ENCODE measurements at places on chromosomes 2 and 18.

DNA sequence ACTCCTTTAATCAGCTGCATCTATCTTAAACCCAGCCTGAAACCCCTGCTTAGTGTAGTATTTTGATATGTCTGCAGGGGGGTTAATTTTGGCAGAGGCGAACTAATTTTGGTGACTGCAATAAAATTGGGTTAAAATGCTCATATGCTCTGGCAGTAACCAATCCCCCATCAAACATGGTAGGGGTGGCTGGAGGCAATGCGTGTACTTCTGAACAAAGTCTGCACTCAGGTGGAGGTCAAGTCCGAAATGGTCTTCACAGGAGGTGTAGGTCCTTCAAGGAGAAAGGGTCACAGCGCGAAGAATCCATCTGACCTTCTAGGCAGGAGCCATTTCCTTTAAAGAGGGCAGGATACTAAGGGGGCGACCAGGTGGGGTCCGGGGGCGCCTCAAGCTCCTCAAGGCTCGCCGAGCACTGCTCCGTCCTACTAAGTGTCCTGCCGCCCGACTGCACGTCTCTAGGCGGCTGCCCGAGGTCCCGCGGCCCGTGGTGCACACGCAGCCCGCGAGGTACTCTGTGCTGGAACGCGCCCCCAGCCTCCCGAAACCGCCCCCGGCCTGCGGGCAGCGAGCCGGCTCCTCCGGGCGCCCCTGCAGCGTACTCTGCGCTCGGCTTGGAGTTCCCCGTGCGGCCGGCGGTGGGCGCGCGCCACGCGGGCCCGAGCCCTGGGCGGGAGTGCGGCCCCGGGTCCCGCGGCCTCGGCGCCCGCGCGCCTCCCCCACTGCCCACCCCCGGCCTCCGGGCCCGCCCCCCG, 1.7 kb upstream of the LDLRAD4 start:
- DNase-seq = no peak

DNA sequence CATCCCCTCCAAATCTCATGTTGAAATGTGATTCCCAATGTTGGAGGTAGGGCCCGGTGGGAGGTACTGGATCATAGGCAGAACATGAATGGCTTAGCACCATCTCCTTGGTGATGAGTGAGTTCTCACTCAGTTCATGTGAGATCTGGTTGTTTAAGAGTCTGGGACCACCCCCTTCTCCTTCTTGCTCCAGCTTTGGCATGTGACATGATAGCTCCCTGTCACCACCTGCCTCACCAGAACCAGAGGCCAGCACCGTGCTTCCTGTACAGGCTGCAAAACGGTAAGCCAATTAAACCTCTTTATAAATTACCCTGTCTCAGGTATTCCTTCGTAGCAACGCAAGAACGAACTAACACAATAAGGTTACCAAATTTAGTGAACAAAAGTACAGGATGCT, 95.4 kb downstream of the ZBTB7C start:
- no peak for DNase-seq

DNA sequence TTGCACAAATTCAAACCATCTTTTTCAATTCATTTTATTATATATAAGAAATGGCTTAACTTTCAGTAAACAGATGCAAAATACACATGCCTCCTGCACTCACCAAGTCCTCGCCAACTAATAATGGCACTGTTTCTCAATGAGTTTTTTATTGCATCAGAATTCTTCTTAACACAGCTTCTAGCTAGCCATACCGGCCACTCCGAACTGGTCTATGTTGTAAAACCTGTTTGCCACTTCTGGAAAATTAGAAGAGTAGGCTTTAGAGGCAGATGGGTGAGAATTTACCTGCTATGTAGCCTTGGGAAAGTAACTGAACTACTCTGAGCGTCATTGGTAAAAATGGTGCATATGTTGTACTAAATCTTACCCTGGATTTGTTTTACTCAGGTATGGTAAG, 100.6 kb upstream of the LHCGR start:
- DNase-seq = no peak

- no peak for DNase-seq
Observed at GRCh38 chr2:181546086-181546485, 88.9 kb downstream of the ITGA4 start.

GRCh38 chr18:27109451-27109850, 75.7 kb downstream of the CHST9 start:
- DNase-seq = no peak

- DNase-seq = no peak
Observed at GRCh38 chr2:240922245-240922981, 16.3 kb downstream of the CROCC2 start.

DNA sequence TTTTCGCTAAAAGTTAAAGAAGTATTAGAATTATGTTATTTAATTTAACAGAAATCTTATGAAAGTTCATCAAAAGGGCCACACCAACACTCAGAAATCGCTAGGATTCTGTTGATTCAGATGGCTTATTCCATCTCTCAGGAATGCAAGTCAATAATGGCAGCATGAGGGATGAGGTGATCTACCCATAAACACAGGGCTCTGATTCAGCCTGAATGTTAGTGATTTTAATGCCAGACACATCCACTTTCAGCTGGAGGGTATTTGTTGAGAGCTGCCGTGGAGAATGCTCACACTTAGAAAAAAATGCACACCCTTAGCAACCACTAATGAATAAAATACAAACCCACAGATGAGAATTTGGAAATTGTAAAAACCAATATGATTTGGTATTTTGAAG, 173.3 kb upstream of the ERBB4 start:
- peak; percentile 40 for DNase-seq

GRCh38 chr2:88709181-88709631, 17.7 kb downstream of the RPIA start:
- DNase-seq = peak; percentile 10

- peak; percentile 77 for DNase-seq
Observed at GRCh38 chr18:62586151-62586774, 63.4 kb downstream of the ZCCHC2 start.

DNA sequence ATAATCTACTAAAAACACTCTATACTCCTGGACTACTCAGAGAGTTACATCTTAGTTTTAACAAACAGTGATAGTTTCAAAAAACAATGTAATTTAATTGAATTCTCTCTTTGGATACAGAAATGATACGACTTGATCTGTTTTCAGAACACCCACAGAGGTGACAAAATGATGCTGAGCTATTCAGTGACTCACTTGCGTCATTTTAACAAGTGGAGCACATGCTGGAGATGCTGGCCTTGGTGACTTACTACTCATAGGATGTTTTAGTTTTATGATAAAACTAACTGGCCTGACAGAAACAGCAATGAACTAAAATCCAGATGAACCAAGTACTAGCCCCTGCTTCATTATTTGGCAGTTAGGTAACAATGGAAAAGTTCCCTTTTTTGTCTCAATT, 101.3 kb upstream of the ITGB6 start:
- no peak for DNase-seq

DNA sequence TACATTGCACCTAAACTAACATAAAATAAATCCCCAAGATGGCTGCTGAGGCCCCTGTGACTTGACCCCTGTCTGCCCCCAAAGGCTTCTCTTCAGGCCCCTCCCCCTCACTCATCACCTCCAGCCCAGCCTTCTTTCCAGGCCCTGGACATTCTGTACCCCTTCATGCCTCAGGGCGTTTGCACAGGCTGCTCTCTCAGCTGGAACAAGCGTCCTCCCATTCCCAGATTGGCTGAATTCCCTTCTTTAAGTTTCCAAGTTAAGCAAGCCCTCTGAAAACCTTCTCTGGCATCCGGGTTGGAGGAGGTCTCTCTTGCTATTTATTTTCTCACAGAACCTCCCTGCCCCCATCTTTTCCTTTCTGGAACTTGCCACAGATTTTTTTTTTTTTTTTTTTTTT, 165.2 kb upstream of the BCL2L11 start:
- no peak for DNase-seq

GRCh38 chr2:132669908-132670495, at the start of gene LYPD1:
TSS of gene LYPD1 (minus strand) at chr2:132670205. CDS start at chr2:132669932, 273 bp downstream.
- DNase-seq = peak; percentile 26

GRCh38 chr18:10449396-10449795, 5.0 kb upstream of the APCDD1 start:
- no peak for DNase-seq

- DNase-seq = no peak
Observed at GRCh38 chr2:222796413-222797103, 64.3 kb upstream of the ACSL3 start.

DNA sequence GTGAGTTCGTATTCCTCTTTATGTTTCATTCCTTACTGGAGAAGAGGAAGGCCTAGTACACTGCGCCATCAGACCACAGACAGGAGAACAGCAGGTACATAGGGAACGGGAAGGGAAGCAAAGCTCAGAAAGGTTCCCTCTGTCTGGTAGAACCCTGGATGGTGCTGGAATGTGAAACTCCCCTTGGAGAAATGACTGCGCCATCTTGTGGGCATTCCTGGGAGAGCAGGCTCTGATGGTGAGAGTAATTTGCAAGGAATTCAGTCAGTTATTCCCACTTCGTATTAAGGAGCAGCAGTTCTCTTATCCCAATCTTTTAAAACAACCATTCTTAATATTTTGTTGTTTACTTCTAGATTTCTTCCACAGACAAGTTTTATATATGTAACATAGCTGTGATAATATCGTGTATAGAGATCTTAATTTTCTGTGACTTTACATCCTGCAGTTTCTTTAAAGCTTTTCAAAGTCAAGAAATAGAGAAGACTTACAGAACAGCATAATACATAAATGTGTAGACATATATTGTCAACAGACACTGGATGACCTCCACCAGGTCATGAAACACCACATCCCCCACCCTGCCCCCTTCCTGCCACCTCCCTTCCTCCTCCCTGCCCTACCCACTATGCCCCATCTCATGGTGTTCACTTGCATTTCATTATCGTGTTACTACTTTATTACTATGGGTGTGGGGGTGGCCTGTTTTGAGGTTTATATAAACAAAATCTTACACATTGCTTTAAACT, 83.9 kb downstream of the ARHGEF4 start:
- DNase-seq = peak; percentile 86

- DNase-seq = no peak
Observed at GRCh38 chr2:138475277-138475776, 26.2 kb upstream of the SPOPL start.

DNA sequence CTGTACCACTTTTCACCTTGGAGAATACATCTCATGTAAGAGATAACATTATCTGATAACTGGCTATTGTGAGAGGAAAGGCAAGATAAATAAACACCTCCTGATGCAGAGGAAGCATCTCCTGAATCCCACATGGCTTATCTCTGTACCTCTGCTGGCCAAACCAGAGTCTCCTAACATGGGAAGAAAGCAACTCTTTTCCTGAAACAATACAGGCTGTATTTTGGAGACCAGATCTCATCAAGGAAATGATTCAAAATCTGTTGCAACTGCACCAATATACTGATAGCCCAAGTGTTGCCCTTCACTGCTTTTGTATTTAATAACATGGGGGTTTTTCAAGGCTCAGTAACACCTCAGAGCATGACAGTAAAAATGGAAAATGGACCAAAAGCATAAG, 106.9 kb downstream of the MREG start:
- no peak for DNase-seq

DNA sequence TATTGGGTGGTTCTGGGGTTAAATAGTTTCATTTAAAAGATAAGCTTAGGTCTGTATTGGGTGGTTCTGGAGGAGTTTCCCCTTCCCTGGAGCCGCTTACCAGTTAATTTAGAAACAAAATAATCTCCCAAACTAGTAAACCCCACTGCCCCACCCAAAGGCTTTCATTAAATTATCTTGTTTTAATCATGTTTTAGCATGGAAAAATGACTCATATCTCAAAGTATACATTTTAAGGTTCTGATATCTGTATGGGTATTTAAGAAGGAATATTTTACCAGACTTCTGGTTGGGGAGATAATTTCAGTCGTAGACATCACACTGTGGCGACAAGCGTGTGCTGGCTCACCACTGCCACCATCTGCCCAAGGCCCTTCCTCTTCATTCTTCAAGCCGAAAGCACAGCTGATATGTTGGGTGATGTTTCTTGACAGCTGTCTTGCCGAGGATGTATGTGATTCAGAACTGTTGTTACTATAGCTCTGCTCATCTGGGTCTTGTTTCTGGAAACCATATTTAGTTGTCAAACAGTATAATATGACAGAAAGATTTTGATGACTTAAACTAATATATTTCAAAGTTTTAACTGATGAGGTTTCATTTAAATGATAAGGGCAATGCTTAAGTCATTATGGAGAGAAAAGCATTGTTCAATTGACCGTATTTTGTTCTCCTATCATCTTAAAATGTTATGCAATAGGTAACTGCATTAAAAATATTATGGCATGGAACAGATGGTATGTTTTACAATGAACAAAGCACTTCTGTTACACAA, 5.1 kb downstream of the FIGLA start:
- DNase-seq = no peak

DNA sequence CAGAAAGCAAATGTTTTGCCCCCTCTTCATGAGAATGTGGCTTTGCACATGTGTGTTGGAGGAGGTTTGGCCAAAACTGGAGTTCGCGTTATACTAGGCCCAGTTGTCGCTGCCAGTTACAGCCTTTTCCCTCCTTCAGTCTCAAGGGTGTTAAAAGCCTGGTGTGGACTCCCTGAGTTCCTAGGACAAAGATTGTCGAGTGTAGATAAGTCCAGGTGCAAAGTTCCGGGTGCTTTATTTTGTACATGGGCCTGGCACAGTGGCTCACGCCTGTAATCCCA, 542 bp upstream of the RNF103 start:
- no peak for DNase-seq

- DNase-seq = no peak
Observed at GRCh38 chr2:128734521-128735295, 416.0 kb upstream of the HS6ST1 start.

DNA sequence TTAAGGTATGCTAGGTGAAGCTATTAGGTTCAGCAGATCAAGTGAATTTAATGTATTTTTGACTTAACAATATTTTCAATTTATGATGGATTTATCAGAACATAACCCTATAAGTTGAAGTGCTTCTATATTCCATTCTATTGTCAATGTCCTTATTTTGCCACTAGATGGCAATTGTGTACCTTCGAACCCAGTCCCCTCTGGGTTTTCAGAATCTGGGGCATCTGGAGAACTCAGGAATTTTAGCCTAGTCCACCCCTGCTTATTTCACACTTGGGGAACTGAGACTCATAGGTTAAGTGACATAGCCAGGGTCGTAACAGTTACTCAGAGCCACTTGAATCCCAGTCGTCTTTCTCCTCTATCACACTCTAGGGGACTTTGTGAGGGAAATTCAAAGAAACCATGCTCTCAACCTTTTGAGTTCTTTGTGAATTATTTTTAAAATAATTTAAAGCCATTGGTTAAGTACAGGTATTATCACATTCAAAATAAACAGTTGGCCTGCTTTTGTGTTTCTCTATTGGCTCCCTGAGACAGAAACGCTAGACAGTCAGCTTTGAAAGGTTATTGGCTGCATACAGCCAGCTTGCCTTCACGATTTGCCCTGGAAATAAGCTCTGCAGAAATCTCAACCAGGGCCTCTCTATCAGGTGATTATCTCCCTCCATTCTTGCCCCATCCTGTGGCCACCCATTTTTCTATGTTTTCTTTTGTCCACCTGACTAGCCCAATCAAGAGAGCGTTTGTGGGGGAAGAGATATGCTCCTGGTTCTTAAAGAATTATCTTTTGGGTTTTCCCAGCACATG, 145.0 kb downstream of the TTC27 start:
- DNase-seq = peak; percentile 12

- DNase-seq = no peak
Observed at GRCh38 chr2:205868053-205868452, 185.8 kb downstream of the NRP2 start.

All from H54 (cell line).